Epithelial cell of proximal tubule (primary cell): ENCODE measurements at places on chromosomes 6 and 20. TPM values are rescaled to one million over a fixed set of nuclear protein-coding genes. Genes with fewer than 3 reads are reported as not detected.

The RIN2 gene
- total RNA-seq = 15.7 and 17.5 TPM in 2 replicates

The MRPS10 gene
- 40.3 and 62.9 TPM in 2 replicates for total RNA-seq

The GABRR2 gene
- total RNA-seq = 0.12 and 0.14 TPM in 2 replicates

The YIPF3 gene
- total RNA-seq = 77.7 and 96.9 TPM in 2 replicates

The RCAN2 gene
- total RNA-seq = 1.4 and 5.3 TPM in 2 replicates

The RAB32 gene
- total RNA-seq = 94.8 and 152 TPM in 2 replicates
